Caudate nucleus (tissue), 63 donors: ENCODE measurements at places on chromosomes 13 and 19.
A peak's percentile ranks its signal among the peaks of the same experiment; 100 is the strongest.

GRCh38 chr13:85362980-85363379 is 436.2 kb downstream of the SLITRK6 start:
- DNase-seq, result no peak

DNA sequence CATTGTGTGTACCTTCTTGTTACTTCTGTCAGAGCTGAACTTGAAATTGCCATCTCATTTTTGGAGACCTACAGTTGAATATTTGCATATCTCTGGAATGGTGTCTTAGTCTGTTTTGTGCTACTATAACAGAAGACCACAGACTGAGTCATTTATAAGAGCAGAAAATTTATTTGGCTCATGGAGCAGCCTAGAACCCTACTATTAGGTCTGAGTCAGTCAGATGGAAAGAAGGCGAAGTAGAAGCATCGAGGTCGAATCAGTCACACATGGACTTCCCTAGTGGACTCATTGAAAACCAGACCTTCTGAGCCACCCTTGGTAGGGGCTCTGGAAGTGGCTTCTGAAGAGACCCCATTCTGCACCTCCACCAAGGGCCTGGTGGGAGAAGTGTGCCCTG is 33.9 kb upstream of the TPT1 start:
- no peak for DNase-seq

DNA sequence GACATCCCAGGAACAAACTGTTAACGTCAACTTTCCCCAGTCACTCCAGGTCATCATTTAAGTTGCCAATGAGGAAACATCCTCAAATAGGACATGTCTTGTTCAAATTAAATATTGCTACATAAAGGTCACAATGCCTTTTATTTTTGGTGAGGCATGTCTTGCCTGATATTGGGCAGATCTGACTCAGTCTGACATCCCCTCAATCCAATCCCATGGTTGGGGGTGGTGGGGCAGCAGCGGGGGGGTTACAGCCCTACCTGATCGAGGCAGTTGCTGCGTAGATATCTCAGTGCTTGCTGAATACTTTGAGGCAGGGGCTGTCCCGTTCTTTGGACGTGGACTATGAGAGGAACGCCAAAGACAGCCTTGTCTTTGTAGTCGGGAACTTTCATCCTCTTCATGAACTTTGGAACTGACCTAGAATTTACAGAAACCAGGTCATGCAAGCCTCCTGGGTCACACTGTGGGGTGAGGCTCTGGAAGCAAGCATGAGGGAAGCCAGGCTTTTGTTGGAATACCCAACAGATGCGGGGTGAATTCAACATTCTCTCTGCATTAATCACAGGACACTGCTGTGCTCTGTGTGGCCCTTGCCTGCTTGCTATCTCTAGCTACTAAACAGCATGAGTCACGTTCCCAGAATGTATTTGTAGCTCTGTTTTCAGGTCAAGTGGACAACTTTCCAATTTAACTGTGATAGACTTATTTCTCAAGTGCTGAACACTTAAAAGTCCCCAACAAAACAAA is 109.8 kb downstream of the KL start:
- DNase-seq, result no peak

DNA sequence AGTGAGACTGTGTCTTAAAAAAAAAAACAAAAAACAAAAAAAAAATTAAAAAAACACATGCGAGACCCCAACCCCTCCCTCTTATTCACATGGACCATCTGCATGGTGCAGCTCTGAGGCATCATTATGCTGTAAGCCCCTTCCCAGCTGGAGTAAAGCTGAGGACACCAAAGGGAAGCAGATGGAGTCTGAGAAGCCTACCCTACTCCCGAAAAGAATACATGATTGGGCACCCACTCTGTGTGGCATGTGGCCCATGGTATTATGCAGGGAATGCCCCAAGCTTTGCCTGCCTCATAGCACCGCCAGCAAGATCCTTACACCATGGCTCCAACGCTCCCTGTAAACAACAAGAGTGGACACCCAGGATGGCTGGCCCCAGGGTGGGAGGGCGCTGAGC is 4.7 kb downstream of the PTH2 start:
- DNase-seq, result no peak

- DNase-seq, result no peak
Observed at GRCh38 chr13:35629026-35629425, 152.5 kb upstream of the MAB21L1 start.

DNA sequence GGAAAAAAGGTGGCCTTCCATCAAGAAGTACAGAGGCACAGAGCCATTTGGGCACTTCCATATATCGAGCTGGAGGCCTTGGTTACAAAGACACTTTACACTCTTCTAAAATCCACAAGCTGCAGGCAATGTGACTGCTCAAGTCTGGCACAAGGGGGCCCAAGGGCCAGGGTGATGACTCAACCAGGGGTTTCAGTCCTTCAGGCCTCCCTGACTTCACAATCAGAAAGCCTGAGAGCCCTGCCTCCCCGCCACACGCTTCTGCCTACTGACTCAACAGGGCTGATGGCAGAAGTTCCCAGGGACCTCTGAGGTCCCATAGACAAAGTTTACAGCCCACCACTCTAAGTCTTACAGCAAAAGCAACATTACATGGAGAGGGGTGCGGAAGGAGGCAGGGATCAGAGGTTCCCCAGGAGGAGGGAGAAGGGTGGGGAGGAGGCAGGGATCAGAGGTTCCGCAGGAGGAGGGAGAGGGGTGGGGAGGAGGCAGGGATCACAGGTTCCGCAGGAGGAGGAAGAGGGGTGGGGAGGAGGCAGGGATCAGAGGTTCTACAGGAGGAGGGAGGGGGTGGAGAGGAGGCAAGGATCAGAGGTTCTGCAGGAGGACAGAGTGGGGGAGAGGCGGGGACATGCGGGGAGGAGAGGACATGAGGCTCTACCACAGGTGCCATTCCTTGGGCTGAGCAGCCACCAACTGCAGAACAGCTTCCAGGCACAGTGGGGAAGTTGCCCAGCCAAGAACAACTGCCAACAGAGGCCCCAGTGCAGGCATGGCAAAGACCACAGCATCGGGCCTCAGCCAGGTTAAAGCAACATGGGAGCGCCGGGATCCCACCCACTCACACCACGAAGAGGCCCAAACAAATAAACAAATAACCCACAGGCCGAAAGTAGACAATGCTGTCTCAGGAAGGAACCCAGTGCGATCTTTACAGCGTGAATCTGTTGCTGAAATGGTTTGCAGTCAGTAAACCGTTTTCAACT is 52.0 kb downstream of the SLC7A1 start:
- no peak for DNase-seq

GRCh38 chr19:47790398-47790814 is 11.9 kb downstream of the SELENOW start:
- peak; percentile 65 for DNase-seq

GRCh38 chr19:7927605-7928333 is 1.8 kb upstream of the CTXN1 start:
- no peak for DNase-seq

DNA sequence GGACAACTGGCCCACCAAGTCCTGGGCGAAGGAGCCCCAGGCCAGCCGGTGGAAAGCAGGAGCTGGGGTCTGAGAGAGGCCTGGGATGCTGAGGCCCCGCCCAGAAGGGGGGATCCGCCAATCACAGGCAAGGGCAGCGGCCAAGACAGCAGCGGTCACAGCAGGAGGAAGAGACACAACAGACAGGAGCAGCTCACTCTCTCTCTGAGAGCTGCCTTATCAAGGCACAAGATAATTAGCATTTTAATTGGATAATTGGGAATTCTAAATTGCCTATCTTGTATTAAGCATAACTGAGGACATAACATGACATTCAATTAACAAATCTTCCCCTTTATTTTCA is 46.2 kb downstream of the CEBPG start:
- DNase-seq, result no peak

- no peak for DNase-seq
Observed at GRCh38 chr19:2228157-2229030, 7.7 kb downstream of the PLEKHJ1 start.

DNA sequence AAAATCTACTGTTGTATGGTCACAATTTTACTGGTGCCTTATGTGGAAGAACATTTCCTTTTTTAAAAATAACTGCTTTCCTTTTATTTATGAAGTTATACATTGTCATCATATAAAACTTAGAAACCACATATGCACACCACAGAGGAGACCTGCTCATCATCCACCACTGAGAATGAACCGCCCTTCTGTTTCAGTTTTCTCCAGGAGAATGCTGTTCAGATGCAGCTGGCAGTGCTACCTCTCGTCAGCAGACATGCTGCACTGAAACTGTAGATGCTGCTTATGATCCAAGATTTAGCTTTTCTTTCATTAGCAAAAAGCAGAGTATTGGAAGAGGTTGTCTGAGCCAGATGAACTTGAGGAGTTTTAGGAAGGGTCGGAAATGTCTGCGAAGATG is 10.1 kb downstream of the SLC25A15 start:
- DNase-seq, result no peak

DNA sequence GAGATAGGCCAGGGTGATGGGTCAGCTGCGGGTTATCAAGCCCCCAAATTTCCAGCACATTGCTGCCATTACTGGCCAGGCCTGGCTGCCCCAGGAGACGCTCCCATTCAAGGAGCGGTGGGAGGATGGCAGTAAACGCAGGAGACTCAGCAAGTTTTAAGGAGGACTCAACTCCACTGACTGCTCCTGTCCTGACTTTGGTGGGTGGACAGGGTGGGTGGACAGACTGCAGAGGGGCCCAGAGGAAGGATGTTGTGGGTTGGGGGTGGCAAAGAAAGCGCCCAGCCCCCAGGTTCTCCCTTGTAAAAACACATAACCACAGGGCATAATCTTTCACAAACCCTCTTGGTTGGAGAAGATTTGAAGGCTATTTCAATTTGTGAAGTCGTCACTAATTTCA is 4.4 kb downstream of the GJB6 start:
- DNase-seq, result no peak

DNA sequence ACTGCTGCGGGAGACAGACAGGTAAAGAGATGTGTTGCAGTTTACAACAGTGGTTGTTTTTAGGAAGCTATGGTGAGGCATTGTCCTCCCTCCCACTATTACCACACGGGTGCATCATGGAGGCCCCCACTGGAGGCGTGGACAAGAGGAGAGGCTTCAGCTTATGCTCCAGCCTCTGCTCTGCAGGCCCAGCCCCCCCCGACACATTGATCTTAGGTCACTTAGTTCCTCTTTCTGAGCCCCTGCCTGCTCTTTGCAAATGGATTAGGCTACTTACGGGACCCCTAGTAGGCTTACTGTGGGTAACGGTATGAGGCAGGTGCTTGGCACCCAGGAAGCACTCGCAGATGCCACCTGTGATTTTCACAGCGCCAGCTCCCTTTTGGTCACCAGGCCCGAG is 123.9 kb downstream of the SLC7A1 start:
- no peak for DNase-seq

DNA sequence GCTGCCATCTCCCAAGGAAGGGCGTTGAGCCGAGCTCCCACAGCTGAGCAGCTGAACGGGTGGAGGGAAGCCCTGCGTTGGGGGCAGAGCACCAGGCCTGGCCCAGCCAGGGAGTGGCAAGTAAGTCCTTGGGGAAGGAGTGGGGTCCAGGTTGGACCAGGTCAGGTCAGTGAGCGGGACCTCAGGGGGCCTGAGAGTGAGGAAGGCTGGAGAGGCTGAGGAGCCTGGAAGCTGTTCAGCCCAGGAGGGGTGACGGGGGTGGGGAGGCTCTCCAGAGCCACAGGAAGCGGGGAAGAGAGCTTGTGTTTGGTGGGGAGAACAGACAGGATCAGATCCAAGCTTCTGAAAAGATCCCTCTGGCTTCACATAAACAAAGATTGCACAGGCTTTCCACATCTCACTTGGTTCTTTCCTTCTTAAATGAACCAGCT is 55.4 kb upstream of the ATP12A start:
- no peak for DNase-seq

DNA sequence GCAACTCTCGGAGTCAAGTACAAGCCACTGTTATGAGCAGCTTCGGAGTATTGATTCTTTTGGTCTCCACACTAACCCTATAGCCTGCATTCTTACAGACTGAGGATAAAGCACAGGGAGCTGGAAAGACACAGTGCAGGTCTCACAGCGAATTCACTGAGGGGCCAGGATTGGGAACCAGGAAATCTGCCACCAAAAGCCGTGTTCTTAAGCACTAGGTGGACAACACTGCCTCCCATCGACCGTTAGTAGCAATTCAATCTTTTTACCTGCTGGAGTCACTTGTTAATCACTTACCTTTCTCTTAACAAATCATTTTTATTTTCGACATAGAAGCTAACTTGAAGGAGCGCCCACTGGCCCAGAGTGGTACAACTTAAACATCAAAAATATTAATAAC is 6.3 kb downstream of the PMIS2 start:
- DNase-seq, result no peak

GRCh38 chr19:4830768-4831265 is 695 bp downstream of the TICAM1 start:
- no peak for DNase-seq

GRCh38 chr13:111217641-111218040 is 102.5 kb downstream of the ARHGEF7 start:
- no peak for DNase-seq

DNA sequence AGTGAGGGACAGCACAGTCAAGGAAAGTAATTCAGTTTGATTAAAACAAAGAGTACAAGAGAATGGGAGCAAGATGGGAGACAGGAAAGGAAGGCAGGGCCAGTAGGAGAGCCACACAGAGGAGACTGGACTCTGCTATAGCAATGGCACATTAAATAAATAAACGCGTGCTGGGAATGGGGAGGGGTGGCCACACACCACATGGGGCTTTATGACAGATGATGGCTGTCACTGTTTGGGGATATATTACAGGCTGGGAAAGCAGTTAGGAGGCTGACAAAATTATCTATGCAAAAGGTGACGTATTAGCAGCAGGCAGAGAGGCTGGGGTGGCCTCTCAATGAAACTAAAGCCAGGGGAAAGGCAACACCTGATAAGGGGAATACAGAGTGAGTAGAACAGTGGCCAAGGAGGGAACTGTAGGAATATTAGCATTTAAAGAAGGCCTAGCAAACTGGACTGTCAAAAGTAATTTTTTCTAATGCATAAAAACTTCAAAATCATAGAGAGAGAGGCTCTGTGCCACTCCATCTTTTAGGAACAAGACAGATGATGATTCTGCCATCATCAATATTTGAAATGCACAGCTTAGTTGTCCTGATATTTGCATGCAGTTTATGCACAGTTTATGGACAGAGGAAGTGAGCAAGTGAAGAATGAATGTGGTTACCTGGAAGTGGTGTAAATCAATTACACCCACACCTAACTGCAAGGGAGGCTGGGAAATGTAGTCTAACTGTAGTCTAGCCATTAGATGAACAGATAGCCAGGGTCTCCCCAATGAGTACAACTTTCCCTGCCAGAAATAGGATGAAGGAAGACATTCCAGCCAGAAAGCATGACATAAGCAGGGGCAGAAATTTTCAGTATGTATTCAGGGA is 346.5 kb downstream of the FOXO1 start:
- no peak for DNase-seq

DNA sequence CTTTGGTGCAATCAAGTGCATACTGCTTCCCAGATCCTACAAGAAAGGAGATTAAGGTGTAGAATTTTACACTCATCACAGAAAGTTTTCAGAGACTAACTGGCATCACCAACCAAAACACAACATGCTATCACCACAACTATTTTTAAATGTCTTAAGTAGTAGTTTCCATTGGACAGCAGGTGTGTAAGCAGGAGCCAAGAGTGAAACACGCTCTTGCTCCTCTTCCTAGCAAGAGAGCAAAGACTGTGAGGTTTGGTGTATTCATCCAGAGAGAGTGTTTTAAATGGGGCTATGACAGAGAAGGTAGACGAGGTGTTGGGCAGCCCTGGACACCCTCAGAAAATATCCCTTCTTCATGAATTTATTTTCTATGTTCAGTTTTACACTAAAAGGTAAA is 12.5 kb upstream of the LILRA4 start:
- no peak for DNase-seq
